Activated naive CD4-positive, alpha-beta T cell (primary cell): ENCODE measurements at places on chromosomes 7 and 10.

- no peak for DNase-seq
Measured at GRCh38 chr10:61343796-61344195, 109.4 kb downstream of the TMEM26 start.

DNA sequence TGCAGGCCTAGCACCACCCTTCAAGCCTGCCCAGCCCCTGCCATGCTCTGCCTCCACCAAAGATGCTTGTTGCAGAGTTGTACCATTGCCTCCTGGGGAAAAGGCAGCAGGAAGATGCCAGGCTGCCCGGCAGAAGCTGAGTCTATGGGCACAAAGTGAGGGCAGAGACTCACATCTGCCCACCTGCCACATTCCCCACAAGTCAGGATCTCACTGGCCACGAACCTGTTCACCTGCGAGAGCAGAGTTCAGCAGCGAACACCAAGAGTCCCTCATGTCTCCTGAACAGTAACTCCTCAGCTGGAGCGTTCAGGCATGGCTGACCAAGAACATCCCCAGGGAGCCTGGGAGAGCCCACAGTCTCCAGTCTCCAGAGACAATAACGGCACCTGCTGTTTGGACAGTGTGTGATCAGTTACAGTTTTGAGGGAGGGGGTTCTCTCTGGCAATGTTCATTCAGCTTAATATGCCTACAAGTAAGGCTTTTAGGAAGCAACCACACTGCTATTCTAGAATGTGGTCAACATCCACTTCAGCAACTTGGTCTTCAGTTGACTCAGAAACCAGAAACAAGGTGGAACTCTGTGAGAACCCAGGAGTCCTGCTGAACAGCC lies 78.5 kb downstream of the GRID1 start:
- no peak for DNase-seq

- DNase-seq: no peak
Measured at GRCh38 chr10:91206427-91206826, 14.0 kb upstream of the PCGF5 start.

DNA sequence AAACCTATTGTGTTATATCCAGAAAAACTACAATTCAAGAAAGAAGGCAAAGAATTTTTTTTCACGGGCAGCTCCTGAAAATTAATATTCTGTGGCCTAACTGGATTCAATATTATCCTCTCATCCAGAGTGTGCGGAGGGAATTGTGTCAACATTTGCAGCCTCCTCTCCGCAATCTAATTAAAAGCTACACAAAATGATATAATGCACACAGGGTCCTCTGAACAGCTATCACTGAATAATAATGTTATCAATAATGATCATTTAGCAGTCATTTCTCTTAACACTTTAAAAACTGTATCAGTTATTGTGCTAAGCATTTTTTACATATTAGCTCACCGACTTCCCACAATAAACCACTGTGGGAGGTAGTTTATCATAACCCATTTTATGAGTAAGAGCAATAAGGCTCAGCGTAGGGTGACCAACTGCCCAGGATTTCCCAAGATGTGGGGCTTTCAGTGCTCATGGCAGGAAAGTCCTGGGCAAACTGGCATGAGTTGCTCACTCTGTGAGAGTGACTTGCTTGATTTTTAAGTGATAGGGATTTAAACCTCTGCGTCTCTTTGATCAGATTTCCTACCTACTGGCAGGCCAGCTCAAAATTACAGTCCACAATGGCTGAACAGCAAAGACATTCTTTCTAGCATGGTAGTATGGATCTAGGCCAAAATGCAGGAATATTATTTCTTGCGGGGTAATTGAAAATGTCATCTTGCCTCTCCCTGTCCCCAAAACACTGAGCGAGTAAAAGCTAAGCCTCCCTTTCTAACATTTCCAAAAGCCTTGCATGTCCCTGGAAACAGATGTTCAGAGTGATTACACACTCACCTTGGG lies 65.7 kb downstream of the AOAH start:
- DNase-seq: no peak

DNA sequence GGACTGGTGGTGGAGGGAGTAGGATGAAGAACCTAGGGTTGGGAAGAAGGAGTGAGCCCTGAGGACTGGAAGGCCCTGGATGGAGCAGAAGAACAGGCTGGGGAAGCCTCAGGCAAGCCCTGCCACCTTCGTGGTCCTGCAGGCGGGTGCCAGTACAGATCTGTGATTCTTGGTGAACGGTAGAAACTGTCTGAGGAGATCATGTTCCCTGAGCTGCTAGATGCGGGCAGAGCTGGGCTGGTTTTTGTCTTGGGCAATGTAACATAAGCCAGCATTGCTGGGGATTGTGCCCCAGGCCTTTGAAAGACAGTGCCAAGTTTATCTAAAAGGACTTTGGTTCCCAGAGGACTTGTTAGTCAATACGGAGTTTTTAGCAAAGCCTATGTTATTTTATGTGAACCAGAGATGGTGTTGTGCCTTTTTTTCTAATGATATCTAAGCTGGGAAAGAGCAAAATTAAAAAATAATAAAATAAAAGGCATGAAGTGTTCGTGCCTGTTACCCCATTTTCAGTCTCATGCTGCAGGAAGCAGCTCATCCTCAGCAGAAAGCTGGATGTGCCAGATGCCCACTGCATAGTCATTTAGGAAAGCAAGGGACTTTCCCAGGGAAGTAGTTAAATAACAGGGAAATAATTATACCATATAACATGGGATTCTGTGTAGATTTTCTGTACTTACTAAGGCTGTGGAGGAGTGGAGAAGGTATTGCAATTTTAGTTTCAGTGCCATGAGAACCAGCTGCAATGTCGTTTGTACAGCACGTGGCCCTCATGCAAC lies 24.4 kb upstream of the FIGNL1 start:
- no peak for DNase-seq

DNA sequence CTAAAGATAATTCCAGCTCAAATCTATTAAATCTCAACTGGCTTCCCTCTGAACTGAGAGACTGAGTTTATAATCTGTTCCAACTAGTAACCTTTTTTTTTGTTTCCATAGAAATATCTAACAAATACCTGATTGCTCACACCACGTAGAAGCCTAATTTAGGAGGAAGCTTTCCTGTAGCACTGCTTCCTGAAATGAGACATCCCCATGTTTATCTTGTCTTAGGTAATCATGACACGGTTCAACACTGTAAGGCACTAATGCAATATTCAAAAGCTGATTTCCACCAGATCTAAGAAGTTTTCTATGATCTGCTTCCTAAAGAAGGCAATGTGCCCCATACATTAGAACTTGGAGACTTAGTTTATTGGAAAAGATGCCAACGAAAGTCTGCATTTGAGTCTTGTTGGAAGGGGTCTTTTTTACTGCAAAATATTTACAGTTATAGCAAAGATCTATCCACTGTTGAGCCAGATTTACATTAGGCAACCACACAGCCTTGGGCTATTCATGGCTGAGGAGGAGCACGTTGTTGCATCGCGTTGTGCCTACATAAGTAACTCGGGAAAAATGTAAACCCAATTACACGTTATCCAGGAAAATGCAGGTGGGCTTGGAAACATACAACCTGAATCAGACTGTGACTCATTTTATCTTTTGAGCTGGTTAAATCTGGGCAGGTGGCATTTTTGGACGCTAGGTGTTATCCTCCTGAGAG lies 66.3 kb downstream of the VIPR2 start:
- no peak for DNase-seq
